ENCODE measurements at places on chromosomes 3 and 15. TPM values are rescaled to one million over a fixed set of nuclear protein-coding genes. Genes with fewer than 3 reads are reported as not detected.

DNA sequence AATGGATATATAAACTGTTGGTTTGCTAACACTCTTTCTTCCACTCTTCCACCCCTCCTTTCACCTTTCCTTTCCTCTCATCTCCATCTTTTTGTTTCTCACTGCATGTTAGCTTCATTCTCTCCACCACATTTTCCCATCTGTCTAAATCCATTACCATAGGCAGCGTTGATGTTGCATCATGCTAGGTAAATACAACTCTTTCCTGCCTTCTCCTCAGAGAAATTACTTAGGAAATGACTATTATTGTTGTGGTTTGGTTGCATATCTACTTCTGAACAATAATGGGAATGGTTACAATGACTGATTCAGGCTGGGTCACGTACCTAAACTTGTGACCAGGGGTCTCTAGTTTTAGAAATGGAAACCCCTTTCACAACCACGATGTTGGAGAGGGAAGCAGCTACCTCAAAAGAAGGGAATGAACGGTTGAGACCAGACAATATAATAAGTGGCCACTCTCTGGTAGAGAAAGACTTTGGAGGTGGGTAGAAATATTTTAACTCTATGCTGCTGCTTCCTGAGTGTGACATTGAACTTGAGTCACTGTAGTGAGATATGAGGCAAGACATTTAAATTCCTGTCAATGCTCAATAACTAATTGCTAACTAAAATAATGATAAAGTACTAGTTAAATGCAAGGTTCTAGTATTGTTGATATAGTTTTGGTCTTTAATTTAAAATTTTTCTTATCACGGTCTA, 314.1 kb upstream of the TGFBR2 start:
- peak; percentile 87 for DNase-seq

- DNase-seq = no peak
These were observed 49.4 kb upstream of the MAGEF1 start for GRCh38 chr3:184761075-184761841.

DNA sequence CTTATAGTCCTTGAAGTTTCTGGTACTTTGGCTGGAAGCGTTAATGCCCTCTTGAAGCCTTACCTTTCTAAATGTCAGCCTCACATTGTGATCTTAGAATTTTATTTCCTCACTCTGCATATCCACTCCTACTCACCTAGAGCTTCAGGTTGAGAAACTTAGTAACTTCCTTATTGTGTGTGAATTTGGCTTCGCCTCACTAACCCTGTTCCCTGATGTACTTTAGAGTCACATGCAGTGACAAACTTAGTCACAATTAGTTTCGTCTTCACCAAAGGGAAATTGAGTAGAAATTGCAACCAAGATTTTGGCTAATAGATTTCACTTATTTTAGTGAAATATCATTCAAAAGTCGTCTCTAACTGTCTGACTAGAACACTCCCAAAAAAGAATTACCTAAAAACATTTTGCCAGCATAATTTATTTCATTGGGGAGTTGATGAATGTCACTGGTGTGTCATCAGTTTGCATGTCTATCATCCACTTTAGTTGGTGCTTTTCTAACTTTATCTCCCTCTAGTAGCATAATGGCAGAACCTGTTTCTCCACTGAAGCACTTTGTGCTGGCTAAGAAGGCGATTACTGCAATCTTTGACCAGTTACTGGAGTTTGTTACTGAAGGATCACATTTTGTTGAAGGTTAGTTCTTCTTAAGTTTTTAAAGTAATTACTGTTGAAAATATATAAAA, 960 bp downstream of the MFN1 start:
- DNase-seq = no peak

SPSB4 gene
- not detected for total RNA-seq

ASB14 gene
- total RNA-seq = not detected

LYSMD2 gene
- 11.0 TPM for total RNA-seq

Data from pulmonary artery endothelial cell (primary cell).